Caco-2 (cell line): ENCODE measurements at places on chromosomes 7 and 10.
A peak's percentile ranks its signal among the peaks of the same experiment; 100 is the strongest.

- no peak for DNase-seq
Measured at GRCh38 chr7:41809940-41810576, 107.2 kb upstream of the INHBA start.

- no peak for DNase-seq
Measured at GRCh38 chr7:146926841-146927240, 810.2 kb downstream of the CNTNAP2 start.

DNA sequence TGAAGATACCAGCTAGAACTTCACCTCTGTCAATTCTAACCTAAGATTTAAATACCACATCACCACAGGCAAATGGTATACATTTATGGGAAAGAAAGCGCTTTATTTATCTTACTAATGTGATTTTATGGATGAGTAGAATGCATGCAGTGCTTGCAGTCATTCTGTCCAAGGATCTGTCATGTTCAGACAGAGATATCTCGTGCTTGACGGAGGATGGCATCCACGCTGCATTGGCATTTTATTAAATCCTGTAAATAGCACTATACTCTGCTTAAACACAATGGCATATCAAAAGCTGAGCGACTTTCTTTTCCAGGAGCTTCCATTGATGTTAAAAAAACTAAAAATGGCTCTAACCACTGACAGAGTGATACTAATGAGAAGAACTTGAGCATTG lies 133.7 kb upstream of the CAV2 start:
- no peak for DNase-seq

GRCh38 chr7:15326044-15326644 lies 235.7 kb downstream of the AGMO start:
- peak; percentile 19 for DNase-seq

DNA sequence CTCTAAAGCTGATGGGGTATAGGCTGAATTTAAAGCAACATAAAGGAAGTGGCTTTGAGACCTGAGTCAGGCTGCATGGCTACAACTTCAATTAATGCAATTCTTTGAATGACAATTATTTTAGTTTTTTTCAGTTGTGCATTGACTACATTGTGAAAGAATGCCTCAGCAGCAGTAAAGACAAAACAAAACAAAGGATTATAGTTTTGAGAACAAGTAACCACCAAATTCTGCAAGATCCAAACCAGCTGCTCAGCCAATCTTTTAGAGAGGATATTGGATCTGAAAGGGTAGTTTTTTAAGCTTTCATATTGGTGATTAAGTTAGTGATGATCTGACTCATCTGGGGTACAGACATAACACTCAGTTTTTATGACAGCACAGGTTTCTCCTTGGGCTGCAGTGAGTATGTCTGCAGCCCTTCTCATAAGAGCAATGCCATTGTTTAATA lies 40.6 kb upstream of the ABCA13 start:
- DNase-seq, result no peak

DNA sequence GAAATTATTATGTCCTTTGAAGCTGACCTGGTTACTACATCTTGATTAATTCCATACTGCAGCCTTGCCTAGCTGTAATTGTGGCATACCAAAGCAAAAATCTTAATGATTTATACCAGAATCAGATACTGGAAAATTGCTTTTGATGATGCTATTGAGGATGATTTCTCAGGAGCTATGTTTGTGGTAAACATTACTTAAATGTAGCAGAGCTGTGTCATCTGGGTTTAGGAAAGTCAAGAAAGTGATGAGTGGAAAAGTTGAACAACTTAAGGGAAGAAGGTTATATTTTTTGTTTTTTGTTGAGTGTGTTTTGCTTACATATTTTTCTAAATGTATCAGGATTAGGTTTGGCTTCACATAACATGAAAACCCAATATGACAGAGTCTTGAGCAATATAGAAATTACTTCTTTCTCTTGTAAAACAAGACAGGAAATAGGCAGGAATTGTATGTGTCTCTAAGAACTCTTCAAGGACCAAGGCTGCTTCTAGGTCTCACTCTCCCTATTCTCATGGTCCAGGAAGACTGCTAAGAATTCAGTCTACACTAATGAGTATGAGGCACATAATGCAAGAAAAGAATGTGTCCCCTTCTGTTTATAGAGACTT lies 87.6 kb upstream of the MTPN start:
- no peak for DNase-seq

DNA sequence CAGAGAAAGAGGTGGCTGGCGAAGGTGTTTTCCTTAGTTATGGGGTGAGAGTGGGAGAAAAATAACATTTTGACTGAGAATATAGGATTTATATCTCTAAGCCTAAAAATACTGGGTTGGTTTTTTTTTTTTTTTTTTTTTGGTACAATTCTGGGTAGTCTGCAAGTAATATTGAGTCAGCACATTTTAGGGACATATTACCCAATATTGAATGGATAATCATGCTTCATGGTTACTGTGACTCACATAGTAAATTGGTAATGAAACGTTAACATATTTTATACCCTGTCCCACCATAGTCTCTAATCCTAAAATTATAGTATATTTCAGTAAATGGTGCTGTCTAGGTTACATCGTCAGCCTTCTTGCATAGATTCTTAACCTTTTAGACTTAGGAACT lies 91.4 kb downstream of the TPST1 start:
- DNase-seq, result no peak
